ENCODE measurements at places on chromosomes 2 and 18. TPM values are rescaled to one million over a fixed set of nuclear protein-coding genes. Genes with fewer than 3 reads are reported as not detected.

DNA sequence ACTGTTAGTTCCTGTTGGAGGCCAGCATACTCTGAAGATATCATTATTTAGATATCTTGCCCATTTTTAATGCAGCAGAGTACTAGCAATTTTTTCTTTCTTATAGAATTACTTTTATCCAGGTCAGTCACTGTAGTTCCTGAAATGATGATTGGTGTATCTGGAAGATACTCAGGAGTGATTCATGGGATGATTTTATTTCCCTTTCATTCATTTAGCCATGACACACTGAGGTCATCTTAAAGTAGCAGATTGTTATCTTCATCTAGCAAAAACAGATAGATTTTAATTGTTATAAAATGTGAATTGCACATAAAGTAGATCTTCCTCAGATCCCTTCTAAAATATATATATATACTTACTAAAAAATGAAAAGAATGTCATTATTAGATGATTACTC is 109.1 kb downstream of the PIK3C3 start:
- H3K36me3 ChIP-seq = peaks cover 30% of the 10 kb centered on the region
- H3K4me1 ChIP-seq = no peaks in the 10 kb centered on the region
- H3K27ac ChIP-seq = no peak overlapping the region

DNA sequence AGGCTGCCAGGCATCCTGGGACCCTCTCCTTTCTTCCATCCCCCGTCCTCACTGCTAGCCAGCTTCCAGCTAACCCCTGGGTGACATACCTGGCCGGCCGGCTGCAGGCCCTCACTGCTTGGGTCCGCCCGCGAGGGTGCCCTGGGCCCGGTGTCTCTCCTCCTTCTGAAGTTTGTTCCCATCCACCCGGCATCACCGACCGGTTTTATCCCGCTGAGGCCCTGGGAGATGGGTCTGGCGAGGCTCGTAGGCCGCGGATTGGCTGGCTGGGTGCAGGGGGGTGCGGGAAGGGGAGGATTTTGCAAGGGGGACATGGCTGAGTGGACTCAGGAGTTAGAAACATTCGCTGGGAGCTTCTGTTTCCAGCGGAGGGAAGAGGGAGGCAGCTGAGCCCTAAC is at the start of gene PAX8:
TSS of gene PAX8 (minus strand) at position 180 of the 398 bp plus-strand sequence. CDS start 527 bp downstream, outside the sequence.
- no peak within 1 kb of the TSS for H3K4me3 ChIP-seq
- H3K4me1 ChIP-seq = peaks cover 19% of the 10 kb centered on the region
- H3K27me3 ChIP-seq = peaks cover 67% of the 10 kb centered on the region

REG1B gene
- not detected for total RNA-seq

GALNT1 gene
- total RNA-seq = 34.5 TPM

TNFRSF11A gene
- 4.0 TPM for total RNA-seq
